ENCODE measurements at places on chromosomes 2 and 18. TPM values are rescaled to one million over a fixed set of nuclear protein-coding genes. Genes with fewer than 3 reads are reported as not detected.

Gene DSG4
- not detected for total RNA-seq

Gene NCKAP5
- total RNA-seq: 22.1 TPM

Gene EPB41L3
- total RNA-seq: 268 TPM

Gene CLEC4F
- total RNA-seq: 1.0 TPM

Gene C2orf72
- not detected for total RNA-seq

DNA sequence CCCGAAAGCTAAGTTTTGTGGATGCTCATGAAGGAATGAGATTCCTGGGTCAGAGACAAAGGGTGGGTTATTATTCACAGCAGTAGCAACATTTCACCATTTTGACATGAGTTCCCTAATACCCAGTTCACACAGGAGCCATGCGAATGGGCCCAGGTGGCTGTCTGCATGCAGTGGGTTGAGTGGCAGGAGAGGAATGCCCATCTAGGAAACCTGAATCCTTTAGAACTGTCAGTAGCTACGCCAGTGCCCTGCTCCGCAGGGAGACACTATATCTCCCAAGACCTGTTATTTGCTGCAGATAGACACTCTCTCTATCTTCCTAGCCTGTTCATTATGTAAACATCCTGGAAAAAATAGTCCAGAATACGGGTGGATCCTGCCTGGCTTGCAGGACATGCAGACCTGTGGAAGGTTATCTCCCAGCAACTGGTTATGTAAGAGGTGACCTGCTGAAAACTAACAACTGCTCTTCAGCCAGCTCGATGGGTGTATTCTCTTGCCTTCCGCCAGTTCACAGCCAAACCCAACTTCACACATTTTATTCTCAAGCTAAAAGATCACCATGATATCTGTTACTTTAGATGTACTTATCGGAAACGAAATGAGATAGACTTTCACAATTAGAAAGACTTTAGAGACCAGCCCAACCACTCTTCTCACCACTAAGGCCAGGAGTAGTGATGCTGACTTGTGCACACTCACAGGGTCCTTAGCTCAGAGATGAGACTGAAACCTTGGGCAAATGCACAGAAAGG is 59.1 kb downstream of the MBP start:
- DNase-seq: no peak
